ENCODE measurements at places on chromosomes 5 and 9. TPM values are rescaled to one million over a fixed set of nuclear protein-coding genes. Genes with fewer than 3 reads are reported as not detected.
A peak's percentile ranks its signal among the peaks of the same experiment; 100 is the strongest.

- no peak for DNase-seq
These were observed 16.1 kb upstream of the FAM174A start for GRCh38 chr5:100519075-100519474.

DNA sequence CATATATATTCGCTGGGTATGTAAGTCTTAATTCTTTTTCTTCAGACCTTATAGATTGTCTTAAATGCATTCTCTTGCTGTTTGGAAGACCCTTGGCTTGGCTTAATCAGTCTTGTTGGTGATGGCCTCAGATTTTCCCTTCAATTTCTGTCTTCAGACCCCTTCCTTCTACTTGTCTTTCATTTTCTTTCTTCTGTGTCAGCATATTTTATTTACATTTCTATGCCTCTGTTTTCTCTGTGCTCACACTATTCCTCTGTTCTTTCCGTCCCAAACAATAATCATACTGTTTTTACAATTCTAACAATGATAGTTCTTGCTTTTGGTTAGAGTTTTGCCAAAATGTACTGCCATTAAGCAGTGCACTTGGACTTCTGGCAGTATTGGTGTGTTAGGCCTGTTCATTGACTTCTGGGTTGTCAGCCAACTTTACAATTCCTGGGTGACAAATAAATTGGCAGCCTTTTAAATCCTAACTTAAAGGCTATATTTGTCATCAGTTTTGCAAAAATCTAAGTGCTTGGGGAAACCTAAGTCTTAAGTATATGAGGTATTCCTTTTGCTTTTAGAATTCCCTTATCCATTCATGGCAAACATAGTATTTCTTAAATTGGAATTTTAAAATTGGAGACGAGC is 8.0 kb downstream of the SRFBP1 start:
- no peak for DNase-seq

GRCh38 chr5:24642022-24642421 is 2.8 kb downstream of the CDH10 start:
- peak; percentile 87 for DNase-seq

GRCh38 chr9:36974731-36975130 is 59.3 kb downstream of the PAX5 start:
- no peak for DNase-seq

DNA sequence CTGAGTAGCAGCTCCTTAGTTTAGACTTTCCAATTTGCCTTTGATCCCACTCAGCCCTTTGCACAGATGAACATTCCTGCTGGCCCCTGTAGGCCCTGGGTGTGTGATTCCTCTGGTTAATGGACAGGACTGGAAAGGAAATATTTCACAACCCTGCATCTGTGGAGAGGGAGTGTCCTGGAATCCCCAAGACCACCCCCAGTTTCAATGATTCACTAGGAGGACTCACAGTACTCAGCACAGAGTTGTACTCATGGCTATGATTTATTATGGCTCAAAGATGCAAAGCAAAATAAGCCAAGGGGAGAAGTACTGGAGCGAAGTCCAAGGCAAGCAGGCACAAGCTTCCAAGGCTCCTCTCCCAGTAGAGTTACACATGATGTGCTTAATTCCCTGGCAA is 42.4 kb upstream of the TJP2 start:
- no peak for DNase-seq

DNA sequence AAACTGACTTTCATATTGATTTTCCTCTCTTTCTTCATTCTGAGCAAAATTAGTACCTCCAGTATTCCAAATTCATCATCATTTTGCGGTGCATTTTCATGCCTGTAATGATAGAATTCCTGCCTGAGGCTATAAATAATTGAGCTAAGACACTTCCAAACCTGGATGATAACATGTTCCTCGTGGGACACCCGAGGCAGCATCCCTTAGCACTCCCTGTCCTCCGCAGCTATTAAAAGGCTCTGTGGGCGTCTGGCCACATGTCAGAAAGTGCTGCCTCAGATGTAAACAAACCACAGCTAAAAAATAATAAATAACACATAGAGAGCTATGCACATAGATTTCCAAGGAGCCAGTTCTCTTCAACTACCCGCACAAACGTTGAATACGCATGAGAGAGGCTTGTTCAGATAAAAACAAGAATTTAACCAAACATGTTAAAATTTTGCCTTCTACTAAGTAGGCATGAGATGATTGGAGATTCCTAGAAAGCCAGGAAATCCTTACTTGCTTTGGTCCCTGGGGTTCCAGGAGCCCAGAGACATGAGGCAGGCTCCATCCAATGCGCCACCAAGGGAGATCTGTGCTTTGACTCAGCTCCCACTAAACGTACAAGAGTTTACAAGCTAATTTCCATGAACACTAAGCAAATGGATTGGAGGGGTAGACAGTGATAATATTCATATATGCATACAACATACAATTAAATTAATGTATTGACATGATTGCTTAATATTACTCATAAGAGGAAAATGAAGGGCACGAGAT is 82.7 kb downstream of the SHC3 start:
- DNase-seq = peak; percentile 37

DNA sequence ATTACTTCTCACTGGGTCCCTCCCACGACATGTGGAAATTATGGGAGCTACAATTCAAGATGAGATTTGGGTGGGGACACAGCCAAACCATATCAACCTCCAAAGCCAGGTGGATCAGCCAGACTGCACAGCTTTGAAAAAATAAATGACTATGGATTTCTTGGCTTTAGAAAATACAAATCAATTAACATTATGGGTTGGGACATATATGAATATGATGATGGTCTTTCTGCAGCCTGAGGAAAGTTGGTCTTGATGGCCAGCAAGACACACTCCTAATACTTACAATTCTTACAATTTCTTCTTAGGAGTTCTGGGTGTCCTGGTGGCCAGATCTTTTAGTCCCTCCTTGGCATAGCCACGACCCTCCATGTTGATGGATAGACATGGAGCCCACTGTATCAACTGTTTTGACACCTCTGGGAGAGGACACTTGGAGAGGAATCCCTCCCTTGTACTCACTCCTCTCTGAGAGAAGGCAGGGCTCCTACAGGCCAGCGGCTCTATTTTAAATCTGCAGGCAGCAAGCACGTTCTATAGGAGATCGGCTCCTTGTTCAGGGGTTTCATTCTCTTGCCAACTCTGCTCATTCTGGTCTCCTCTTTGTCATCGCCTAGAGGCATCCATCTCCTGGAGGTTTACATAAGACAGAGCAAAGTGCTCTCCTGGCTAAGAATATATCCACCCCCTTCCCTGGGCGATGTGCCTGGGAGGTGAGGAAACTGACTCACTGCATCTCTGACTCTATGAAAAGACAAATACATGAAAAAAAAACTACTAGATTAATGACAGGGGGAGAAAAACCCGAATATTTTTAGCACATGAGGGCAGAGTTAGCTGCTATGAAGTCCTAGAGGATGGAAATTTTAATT is 145.9 kb downstream of the CARTPT start:
- DNase-seq = no peak

- DNase-seq = no peak
These were observed 95.4 kb downstream of the HTR4 start for GRCh38 chr5:148558892-148559291.

DNA sequence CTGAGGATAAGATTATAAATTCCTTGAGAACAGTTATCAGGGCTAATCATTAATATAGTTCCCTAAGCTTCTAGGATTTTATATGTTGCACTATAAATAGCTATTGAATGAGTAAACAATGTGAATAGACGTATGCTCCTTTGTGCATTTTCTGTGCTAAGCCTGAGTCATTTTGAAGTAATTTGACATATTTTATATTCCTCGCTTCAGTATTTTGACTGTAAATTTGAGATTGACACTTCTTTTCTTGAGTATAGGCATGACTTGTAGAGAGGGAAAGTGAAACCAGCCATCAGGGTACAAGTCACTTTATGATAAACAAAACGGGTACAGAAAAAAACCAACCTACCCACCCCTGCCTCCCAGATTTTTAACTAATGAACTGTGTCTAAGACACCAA is 367.7 kb upstream of the PRR16 start:
- DNase-seq = no peak

- DNase-seq = no peak
These were observed 1435.2 kb upstream of the CDH9 start for GRCh38 chr5:28473531-28474107.

GRCh38 chr5:176400382-176401156 is 12.0 kb downstream of the HIGD2A start:
- no peak for DNase-seq

- DNase-seq = no peak
These were observed 17.6 kb upstream of the MUSK start for GRCh38 chr9:110650991-110651411.

Gene WDR38
- not detected for polyA plus RNA-seq

Gene CD72
- 2.0 TPM for polyA plus RNA-seq

Gene PPP1R26
- 20.1 TPM for polyA plus RNA-seq

Gene MLANA
- not detected for polyA plus RNA-seq

Gene GPR150
- polyA plus RNA-seq = 1.4 TPM

Gene ITGA1
- polyA plus RNA-seq = 3.5 TPM

Gene LOX
- polyA plus RNA-seq = 1.8 TPM

Gene TMEM232
- polyA plus RNA-seq = 1.6 TPM

Gene DNM1
- 191 TPM for polyA plus RNA-seq

Gene DPYSL3
- 389 TPM for polyA plus RNA-seq

Measured in brain (organoid and tissue), 16 donors.